ENCODE measurements at places on chromosomes 2 and 18. TPM values are rescaled to one million over a fixed set of nuclear protein-coding genes. Genes with fewer than 3 reads are reported as not detected.

GRCh38 chr2:51011254-51011653, 20.7 kb downstream of the NRXN1 start:
- H3K4me3 ChIP-seq, result no peak overlapping the region
- H3K27ac ChIP-seq, result no peak overlapping the region
- H3K4me1 ChIP-seq, result no peaks in the 10 kb centered on the region
- no peaks in the 10 kb centered on the region for H3K27me3 ChIP-seq
- H3K36me3 ChIP-seq, result no peaks in the 10 kb centered on the region
- no peak for DNase-seq

DNA sequence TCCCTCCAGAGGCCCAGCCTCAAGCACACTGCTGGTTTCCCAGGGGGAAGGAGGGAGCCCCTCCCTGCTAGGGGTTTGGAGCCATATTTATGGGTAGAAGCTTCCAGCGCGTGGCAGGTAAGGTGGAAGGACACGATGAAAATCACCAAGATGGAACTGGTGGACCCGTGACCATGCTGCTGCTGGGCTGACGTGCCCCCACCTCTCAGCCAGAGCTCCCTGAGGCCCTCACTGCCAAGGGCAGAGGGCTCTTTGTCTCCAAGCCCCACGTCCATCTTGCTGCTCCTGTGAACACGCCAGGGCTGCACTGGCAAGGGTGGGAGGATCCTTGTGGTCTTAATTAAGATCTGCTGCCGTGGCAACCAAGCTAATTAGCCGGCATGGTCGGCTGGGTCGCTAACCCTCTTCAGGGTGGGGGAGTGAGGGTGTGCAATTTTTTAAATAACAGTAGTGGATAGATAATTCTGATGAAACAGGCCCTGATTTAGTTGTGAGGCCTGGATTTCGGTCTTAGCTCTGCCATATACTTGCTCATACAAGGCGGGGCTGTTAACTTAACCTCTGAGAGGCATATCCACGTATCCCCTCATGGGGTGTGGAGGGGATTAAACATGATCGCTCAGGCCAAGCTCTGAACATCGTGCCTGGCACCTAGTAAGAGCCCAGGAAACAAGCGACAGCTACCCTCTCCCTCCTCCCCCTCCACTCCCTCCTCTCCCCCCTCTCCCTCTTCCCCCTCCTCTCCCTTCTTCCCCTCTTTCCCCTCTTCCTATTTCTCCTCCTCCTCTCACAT, 232.8 kb downstream of the CELF4 start:
- peaks cover 2% of the 10 kb centered on the region for H3K27me3 ChIP-seq
- no peak overlapping the region for H3K4me3 ChIP-seq
- H3K36me3 ChIP-seq, result no peaks in the 10 kb centered on the region
- no peak for DNase-seq
- no peak overlapping the region for H3K27ac ChIP-seq

DNA sequence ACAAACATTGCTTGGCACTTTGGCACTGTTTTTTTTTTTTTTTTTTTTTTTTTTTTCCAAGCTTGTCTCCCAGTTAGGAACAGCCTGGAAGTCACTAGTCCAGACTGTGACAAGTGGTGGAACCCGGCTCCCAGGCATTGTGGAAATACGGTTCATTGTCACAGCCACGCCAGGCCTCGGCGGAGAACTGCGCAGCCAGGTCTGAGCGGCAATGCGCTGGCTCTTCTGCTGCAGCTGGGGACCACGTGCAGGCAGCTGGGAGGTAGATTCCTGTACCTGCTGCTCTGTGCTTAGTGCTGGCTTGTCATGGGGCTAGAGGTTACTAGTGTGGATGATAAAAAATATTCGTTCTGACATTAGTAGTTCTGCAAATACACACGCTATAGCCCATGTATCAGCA, 5.0 kb downstream of the NTSR2 start:
- H3K4me1 ChIP-seq, result peaks cover 2% of the 10 kb centered on the region
- H3K36me3 ChIP-seq, result peaks cover 2% of the 10 kb centered on the region
- no peak overlapping the region for H3K27ac ChIP-seq
- H3K27me3 ChIP-seq, result peaks cover 27% of the 10 kb centered on the region
- no peak overlapping the region for H3K4me3 ChIP-seq

DNA sequence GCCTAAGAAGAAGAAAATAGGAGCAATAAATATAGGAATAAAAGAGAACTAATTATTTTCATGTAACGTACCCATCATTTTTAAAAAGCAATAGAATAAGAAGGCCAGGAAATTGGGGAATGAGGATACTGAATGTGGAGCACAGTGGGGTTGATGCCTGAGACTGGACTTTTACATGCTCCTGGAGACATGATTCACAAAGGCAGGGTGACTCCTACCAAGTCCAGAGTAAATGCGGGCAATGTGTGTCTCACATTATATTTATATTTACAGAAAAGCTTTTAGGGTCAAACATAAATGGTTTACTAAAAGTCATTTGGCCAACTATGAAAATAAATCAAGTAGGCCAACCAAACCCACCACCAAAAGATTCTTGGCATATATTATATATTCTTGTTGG, 87.9 kb upstream of the COL5A2 start:
- H3K36me3 ChIP-seq, result peaks cover 3% of the 10 kb centered on the region
- no peaks in the 10 kb centered on the region for H3K27me3 ChIP-seq
- no peak overlapping the region for H3K4me3 ChIP-seq
- H3K27ac ChIP-seq, result no peak overlapping the region
- H3K4me1 ChIP-seq, result no peaks in the 10 kb centered on the region
- DNase-seq, result no peak

Gene SPR
- total RNA-seq, result 9.8 TPM

Gene CNDP1
- not detected for total RNA-seq

DNA sequence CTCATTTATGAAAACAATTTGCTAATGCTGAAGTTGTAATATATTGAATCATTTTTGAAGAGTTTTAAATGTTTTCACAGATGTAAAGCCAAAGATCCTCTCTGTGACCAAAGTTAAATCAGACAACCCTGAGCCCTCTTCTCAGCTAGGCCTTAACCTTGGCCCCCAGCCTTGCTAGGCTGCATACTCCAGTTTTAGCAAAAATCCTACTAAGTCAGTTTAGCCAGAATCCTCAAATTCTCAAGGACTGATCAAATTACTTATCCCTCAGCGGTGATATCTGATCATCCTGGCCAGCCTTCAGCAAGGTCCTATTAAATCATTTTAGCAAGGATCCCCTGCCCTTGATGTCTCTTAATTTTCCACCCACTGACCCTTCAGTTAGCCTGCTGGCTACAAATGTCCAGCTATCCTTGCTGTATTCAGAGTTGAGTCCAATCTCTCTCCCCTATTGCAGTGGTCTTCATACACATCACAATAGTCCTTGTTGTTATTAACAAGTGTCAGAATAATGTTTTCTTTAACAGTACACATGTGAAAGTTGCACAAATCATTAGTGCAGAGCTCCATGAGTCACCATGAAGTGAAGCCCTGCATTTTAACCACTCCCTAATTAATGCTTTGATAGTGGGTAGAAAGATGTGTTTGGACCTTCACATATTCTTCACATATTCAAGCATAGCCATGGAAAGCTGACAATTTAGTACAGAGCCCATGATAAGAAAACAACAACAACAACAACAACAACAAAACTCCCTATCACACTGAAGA, 206.4 kb downstream of the NBAS start:
- H3K4me3 ChIP-seq, result no peak overlapping the region
- no peak for DNase-seq
- no peaks in the 10 kb centered on the region for H3K27me3 ChIP-seq
- H3K4me1 ChIP-seq, result no peaks in the 10 kb centered on the region
- no peak overlapping the region for H3K27ac ChIP-seq

DNA sequence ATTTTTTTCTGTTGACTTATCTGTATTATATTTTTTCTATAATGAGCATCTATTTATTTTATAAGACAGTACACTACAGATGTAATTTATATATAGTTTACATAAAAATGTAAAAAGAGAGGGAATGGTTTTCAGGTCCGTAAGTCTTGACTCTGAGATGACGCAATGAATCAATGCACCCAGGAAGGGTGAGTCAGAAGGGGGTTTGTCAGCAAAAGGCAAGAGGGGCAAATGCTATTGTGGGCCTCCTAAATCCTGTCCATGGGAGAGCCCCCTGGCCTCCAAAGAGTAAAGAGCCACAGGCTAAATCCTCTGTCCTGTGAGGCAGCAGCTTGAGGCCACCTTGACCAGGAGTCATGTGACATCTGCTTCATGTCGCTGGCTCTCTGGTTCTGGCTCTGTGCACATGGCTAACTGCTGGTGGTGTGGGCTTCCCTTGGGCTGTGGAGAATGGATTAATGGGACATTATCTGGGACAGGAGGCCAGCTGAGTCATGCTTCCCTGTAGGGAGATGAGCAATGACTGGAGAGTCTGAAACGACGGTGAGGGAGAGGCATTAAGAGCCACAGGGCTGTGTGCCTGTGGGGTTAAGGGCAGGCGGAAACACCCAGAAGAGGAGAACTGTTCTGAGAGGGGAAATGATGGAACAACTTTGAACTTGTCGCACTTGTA, 22.8 kb upstream of the ASB18 start:
- no peak for DNase-seq
- H3K4me3 ChIP-seq, result no peak overlapping the region
- no peak overlapping the region for H3K27ac ChIP-seq

DNA sequence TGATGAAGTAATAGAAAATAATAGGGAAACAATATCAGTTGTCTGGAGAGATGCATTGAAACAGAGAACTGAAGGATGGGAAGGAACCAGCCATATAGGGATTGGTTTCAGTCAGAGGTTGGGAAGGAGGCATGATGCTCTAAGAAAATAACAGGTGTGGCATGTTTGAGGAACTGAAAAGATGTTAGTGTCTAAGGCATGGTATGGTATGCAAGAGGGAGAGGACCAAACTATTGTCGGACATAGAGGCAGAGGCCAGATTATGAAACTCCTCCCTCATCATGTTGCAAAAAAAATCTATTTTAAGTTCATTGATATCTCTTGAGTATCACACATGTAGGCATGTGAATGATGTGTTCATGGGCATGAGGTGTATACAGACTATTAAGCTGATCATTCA, 48.9 kb upstream of the EMILIN2 start:
- no peaks in the 10 kb centered on the region for H3K27me3 ChIP-seq
- DNase-seq, result no peak

Gene PCARE
- not detected for total RNA-seq

- H3K4me1 ChIP-seq, result peaks cover 24% of the 10 kb centered on the region
- H3K27ac ChIP-seq, result no peak overlapping the region
- no peak for DNase-seq
- H3K27me3 ChIP-seq, result no peaks in the 10 kb centered on the region
- no peaks in the 10 kb centered on the region for H3K36me3 ChIP-seq
- no peak overlapping the region for H3K4me3 ChIP-seq
Measured at GRCh38 chr2:190357600-190357999, 14.2 kb downstream of the INPP1 start.

- DNase-seq, result no peak
- H3K4me3 ChIP-seq, result no peak overlapping the region
- H3K27me3 ChIP-seq, result no peaks in the 10 kb centered on the region
- no peaks in the 10 kb centered on the region for H3K36me3 ChIP-seq
- H3K4me1 ChIP-seq, result no peaks in the 10 kb centered on the region
- H3K27ac ChIP-seq, result no peak overlapping the region
Measured at GRCh38 chr18:58097121-58097906, 53.3 kb downstream of the NEDD4L start.

- H3K27ac ChIP-seq, result no peak overlapping the region
- no peaks in the 10 kb centered on the region for H3K4me1 ChIP-seq
- DNase-seq, result no peak
- H3K27me3 ChIP-seq, result no peaks in the 10 kb centered on the region
- H3K36me3 ChIP-seq, result no peaks in the 10 kb centered on the region
- H3K4me3 ChIP-seq, result no peak overlapping the region
Measured at GRCh38 chr18:72086421-72086820, 457.7 kb downstream of the CBLN2 start.

GRCh38 chr2:241036397-241036963, 38.1 kb downstream of the SNED1 start:
- peaks cover 7% of the 10 kb centered on the region for H3K4me1 ChIP-seq
- no peaks in the 10 kb centered on the region for H3K27me3 ChIP-seq
- peak; percentile 69 for DNase-seq
- H3K4me3 ChIP-seq, result peak overlapping the region; percentile 49
- H3K36me3 ChIP-seq, result no peaks in the 10 kb centered on the region

GRCh38 chr2:10792660-10793400, 19.8 kb downstream of the PDIA6 start:
- H3K4me1 ChIP-seq, result peaks cover 47% of the 10 kb centered on the region
- H3K36me3 ChIP-seq, result peaks cover 75% of the 10 kb centered on the region
- H3K4me3 ChIP-seq, result no peak overlapping the region
- peak; percentile 32 for DNase-seq
- H3K27me3 ChIP-seq, result no peaks in the 10 kb centered on the region
- H3K27ac ChIP-seq, result peak overlapping the region; percentile 48

Gene CERKL
- 0.07 TPM for total RNA-seq

Gene RAB17
- total RNA-seq, result 0.30 TPM

GRCh38 chr18:42330296-42330695, 375.3 kb downstream of the PIK3C3 start:
- H3K4me3 ChIP-seq, result no peak overlapping the region
- H3K36me3 ChIP-seq, result no peaks in the 10 kb centered on the region
- no peaks in the 10 kb centered on the region for H3K27me3 ChIP-seq
- H3K4me1 ChIP-seq, result no peaks in the 10 kb centered on the region
- no peak for DNase-seq

Gene FN1
- 0.59 TPM for total RNA-seq

DNA sequence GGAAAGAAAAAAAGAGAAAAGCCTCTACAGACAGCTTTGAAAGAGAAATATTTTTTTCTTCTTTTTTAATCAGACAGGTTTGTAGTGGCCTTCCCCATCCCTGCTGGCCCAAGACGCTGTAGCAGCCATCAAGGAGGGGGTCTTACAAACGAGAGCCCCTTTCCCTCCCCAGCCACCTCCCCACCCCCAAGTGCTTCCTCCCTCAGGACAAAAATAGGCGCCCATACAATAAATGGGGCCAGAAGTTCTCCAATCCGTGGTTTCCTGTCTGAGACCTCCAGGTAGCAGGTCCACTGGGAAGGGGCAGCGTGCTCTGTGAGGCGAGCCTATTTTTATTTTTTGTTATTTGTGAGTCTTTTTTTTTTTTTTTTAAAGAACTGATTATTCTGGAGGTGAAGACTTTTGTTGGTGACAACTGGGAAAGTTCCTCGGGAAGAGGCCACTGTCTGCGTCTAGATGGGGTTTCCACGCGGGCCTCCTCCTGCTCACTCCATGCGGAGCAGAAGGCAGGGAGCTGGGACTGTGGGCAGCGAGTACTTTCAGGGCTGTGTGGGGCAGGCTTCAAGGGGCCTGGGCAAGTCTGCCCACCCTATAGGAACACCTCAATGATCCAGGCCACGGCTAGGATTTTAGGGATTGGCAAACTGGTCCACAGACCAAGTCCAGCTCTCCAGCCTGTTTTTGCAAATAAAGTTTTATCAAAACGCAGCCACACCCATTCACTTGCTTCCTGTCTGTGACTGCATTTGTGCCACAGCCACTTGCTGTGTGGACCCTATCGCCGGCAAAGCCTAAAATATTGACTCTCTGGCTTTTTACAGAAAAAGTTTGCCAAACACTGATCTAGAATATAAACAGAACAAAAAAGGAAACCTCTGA, 139.6 kb downstream of the CTIF start:
- peaks cover 2% of the 10 kb centered on the region for H3K4me1 ChIP-seq
- H3K27ac ChIP-seq, result no peak overlapping the region
- DNase-seq, result no peak
- H3K27me3 ChIP-seq, result no peaks in the 10 kb centered on the region
- H3K4me3 ChIP-seq, result no peak overlapping the region

Gene CABLES1
- 3.8 TPM for total RNA-seq
